ENCODE measurements at places on chromosomes 11 and 22.
A peak's percentile ranks its signal among the peaks of the same experiment; 100 is the strongest.

DNA sequence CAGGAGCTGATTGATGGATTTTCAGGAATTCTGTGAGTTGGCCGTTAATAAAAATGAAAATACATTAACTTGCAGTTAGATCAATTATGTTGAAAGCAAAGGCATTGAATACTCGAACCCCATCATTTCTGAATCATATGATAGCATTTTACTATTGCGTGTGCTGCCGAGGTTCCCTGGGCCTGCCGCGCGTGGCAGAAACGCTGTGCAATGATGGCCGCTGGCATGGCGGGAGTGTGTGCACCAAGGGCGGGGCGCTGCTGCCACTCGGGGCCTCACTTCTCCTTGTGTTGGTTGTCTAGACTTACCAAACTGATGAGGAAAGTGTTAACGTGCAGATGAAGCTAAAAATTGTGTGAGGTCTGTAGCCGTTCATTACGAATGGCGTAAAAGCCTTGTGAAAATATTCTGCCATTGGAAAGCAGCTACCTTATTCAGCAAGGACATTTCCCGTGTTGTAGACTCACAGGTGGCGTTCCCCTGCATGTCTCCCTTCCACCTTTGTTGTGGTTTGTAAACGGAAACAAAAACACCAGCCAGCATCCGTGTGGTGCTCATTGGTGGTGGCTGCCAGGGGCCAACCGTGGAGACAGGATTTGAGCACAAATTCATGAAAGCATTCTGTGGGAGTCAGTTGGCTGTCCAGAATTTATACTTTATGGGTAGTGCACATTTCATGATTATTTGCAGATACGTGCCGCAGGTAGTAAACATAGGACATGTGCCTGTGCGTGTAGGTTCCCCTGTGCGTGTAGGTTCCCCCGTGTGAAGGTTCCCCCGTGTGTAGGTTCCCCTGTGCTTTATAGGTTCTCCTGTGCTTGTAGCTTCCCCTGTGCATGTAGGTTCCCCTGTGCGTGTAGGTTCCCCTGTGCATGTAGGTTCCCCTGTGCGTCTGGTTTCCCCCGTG is 5.9 kb upstream of the GRAMD4 start:
- no peak for DNase-seq

DNA sequence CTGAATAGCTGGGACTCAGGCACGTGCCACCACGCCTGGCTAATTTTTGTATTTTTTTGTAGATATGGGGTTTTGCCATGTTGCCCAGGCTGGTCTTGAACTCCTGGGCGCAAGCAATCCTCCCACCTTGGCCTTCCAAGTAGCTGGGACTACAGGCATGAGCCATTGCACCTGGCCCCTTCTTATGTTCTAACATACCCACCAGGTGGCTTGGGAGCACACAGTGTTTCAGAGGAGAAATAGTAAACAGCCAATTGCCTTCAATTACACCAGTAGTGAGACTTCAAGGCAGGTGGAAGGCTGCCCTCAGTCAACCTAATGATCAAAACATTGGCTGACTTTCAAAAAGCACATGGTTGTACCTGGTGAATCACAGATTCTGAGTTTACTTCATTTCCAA is 167.2 kb downstream of the SWAP70 start:
- no peak for DNase-seq

DNA sequence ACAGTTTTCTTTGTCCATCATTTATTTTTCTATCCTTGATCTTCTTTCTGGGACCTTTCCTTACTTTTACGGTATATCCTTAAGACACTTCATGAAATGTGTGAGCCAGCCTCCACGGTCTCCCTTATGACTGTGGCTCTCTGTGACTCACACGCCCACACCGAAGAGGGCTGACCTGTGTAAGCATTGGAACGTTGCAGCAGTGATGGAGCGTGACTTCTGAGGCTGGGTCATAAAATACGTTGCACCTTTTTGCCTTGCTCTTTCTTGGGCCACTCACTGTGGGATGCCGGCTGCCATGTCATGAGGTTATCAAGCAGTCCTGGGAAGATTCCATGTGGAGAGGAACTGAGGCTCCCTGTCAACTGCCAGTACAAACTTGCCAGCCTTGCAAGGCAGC is 96.3 kb upstream of the RAB1B start:
- DNase-seq, result peak; percentile 31

- DNase-seq, result peak; percentile 17
These were observed 91.9 kb downstream of the LRRC32 start for GRCh38 chr11:76578654-76579055.

GRCh38 chr22:45172881-45173585 is 9.3 kb downstream of the NUP50 start:
- DNase-seq, result no peak

DNA sequence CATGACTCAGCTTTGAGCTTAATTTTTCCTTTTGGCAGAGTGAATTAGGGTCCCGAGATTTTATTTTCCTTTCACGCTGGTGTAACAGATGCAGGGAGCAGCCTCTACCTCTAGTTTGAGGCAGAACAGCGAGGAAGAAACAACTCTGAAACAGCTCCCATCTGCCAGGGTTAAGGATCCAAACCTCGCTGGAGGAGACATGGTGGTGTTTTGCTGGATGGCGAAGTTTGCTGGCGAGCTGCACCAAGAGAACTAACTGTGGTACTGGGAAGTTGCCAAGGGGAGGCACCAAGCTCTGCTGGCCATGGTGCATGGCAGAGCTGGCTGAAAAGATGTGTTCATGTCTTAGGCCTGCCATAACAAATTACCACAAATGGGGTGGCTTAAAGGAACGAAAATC is 7.6 kb upstream of the ALKBH3 start:
- DNase-seq, result no peak

DNA sequence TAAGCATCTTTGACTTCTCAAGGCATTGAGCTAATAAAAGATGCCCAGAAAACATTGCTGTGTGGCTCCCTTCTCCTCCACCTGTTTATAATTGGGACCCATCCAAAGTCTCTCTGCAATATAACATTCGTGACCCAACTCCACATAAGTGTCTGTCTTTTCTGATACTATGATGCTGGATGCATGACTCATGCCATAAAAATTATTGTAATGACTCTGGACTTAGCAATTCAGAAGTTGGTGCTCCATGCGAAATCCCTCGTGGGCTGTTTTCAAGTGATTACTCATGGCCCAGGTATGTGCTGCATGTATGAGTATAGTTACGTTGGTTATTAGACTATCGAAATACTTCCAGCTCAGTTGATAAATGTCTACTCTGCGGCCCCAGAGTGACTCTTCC is 11.7 kb downstream of the FJX1 start:
- peak; percentile 100 for DNase-seq

DNA sequence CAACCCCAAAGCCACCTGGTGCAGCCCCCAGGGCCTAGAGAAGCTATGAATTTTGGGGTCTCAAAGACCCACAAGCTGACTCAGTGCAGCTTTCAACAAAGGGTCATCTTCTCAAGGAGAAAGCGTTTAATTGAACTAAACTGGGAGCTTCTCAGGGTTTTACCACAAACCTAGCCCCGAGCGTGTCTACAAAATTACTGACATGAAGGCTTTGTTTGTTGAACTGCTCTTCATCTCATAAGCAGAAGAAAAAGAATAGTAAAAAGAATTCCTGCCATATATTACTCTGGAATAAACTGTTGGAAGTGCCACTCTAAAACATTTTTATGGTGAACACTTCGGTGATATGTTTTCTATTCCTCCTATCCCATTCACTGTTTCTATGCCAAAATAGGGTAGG is 50.8 kb upstream of the INCENP start:
- no peak for DNase-seq

- DNase-seq, result no peak
These were observed 42.7 kb downstream of the RTL6 start for GRCh38 chr22:44455151-44455962.

DNA sequence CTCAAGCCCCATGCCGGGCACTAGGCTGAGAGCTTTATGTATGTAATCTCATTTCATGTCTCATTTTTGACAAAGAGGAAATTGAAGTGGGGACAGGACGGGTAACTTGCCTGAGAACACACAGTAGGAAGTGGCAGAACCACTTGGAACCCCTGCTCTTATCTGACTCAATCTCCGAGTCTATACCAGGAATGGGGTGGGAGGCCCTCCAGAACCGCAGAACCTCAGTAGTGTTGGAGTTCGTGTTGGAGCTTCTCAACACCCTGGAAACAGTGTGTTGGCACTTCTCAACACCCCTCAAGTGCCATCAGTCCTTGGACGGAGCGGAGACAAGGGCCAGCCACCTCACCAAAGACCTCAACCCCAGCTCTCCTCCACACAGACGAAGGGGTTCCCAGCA is 38.8 kb upstream of the POLA2 start:
- no peak for DNase-seq

DNA sequence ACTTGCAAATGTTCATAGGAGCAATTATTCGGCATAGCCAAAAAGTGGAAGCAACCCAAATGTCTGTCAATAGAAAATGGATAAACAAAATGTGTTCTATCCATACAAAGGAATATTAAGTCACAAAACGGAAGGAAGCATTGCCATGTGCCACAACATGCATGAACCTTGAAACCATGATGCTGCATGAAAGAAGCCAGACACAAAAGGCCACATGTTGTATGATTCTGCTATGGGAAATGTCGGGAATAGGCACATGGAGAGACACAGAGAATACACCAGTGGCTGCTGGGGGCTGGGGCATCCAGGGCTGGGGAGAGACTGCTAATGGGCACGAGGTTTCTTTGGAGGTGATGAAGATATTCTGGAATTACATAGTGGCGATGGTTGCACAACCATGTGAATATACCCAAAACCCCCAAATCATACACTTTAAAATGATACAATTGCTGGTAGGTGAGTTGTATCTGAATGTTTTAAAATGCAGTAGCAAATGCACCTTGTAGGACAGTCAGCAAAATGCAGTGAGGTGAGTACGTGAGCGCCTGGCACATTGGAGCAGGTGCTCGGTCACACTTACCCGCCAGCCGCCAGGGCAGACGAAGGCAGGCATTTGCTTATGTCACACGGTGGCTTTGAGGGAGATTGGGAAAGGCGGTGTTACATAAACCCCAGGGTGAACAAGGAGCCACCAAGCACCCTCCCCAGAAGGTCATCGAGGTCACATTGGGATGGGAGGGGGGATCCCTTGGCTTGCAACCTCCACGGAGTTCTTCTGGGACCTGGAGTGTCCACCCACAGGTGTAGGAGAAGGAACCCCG is 6.3 kb upstream of the OSM start:
- no peak for DNase-seq

DNA sequence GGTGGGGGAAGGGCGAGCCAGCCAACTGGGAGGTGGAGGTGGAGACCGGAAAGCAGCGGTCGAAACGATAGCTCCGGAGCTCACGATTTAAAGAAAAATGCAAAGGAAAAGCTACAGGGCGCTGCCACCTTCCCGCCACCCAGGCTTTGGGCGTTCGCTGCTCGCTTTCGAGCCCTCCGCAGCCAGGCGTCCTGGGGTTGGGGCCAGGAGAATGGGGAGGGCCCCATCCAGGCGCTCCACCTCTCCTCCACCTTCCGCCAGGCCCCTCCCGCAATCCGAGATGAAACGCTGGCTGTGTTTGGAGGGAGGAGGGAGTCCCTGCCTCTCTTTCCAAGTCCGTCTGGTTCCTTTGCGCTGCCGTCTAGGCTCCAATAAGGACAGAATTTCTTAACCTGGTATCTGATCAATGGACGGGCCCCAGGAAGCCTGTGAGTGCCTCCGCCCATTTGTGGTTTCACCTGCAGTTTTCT is 483 bp upstream of the ABTB2 start:
- DNase-seq, result peak; percentile 47

GRCh38 chr11:95005642-95006041 is 19.4 kb upstream of the KDM4E start:
- no peak for DNase-seq

DNA sequence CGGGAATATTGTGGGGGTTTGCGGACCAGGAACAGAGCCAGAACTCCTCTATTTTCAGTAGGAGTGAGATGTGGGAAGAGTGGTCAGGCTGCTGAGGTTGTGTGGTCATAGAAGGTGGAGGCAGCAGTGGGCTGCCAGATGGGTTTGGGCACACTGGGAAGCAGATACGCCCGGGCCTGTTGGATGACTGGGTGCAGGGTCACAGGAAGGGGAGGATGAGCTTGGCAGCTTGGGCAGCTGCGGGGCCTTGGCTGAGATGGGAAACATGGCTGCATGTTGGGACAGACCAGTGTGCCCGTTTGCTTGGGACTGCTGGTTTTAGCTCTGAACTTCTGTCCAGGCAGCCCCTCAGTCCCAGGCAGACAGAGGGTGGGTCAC is 11.4 kb downstream of the SHANK3 start:
- DNase-seq, result no peak

DNA sequence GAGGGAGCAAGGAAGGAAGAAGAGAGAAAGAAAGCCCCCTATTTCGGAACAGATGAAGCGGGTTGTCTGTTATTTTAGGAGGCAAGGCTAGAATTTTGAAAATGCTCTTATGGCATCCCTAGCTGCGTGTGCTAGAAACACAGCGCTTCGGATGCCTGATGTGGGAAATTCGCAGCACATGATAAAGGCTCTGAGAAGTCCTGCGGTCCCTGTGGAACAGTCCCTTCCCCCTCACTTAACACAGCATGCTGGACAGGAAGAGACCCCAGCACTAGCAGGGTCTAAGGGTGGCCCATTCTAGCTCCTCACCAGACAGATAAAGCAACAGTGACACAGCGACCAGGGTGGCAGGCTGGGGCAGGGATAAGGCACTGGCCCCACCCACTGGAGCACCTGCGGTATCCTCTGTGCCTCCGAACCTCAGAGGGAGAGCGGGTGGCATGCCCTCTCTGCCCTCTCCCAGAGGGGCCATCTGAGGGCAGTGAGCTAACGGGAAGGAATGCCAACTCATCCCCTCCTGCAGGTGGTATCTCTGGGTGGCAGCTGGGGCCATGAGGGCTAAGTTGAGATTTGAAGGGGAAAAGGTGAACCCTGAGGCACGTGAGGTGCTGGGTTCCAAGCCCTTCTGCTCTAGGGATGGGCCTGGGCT is 75.7 kb downstream of the SCUBE1 start:
- no peak for DNase-seq

DNA sequence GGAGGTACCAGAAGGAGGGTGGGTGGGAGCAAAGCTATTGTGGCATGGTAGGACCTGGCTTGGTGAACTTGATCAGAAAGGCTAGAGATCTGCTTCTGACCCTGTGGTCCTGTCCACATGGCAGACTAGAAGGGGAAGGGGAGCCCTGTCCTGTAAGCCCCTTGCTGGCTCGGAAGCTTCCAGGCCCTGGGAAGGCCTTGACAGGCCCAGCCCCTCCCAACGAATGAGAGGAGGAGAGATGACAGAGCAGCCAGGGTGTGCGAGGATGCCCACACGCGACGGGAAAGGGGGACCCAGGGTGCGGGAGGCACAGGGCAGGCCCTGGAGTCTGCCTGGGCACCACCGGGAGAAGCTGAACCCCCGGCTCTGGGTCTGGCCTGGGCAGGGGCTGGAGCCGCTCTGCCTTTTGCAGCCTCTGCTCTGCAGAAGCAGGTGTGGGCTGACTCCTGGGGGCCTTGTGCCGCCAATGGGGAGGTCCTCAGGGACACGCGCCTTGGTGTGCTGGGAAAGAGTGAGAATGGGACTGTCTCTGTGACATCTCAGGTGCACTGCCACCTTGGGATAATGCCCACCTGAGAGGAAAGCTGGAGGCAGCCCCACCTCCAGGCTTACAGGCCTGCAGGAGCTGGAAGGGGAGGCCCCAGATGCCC is 1447.5 kb downstream of the BRD1 start:
- no peak for DNase-seq

- no peak for DNase-seq
These were observed 25.7 kb upstream of the CHKA start for GRCh38 chr11:68146704-68147474.

- DNase-seq, result no peak
These were observed 1.8 kb downstream of the SYTL2 start for GRCh38 chr11:85809191-85809590.
